ENCODE measurements at places on chromosomes 2 and 18. TPM values are rescaled to one million over a fixed set of nuclear protein-coding genes. Genes with fewer than 3 reads are reported as not detected.

GRCh38 chr2:54885891-54886290 lies 162.4 kb downstream of the EML6 start:
- DNase-seq, result no peak

TBR1 gene
- total RNA-seq, result not detected

- DNase-seq, result peak; percentile 77
Measured at GRCh38 chr2:226423498-226423960, 376.1 kb downstream of the IRS1 start.

TMEM198 gene
- total RNA-seq, result 2.3 TPM

GRCh38 chr2:192196421-192197194 lies 1.9 kb upstream of the TMEFF2 start:
- DNase-seq, result no peak

CRYGD gene
- not detected for total RNA-seq

- no peak for DNase-seq
Measured at GRCh38 chr2:85988914-85989270, 100.1 kb upstream of the ST3GAL5 start.

- DNase-seq, result no peak
Measured at GRCh38 chr2:197828464-197829135, 24.2 kb downstream of the PLCL1 start.

- DNase-seq, result no peak
Measured at GRCh38 chr2:13067508-13067907, 350.8 kb downstream of the TRIB2 start.

DNA sequence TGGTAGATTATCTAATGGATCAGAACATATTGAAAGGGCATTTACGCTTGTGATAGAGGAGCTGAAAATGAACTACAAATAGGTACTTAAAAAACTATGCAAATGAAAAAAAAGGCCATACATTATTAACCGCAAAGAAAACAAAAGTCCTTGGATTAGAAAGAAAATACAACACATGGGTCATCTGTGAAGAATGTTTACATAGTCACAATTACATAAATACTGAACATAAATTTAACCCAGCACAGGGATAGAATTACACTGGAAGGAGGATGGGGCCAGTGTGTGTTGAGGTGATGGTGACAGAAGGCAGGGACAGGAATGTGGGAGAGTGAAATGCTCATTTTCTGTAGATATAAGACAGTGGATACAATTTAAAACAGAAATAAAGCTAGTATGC lies 6.6 kb downstream of the NTSR2 start:
- no peak for DNase-seq

DNA sequence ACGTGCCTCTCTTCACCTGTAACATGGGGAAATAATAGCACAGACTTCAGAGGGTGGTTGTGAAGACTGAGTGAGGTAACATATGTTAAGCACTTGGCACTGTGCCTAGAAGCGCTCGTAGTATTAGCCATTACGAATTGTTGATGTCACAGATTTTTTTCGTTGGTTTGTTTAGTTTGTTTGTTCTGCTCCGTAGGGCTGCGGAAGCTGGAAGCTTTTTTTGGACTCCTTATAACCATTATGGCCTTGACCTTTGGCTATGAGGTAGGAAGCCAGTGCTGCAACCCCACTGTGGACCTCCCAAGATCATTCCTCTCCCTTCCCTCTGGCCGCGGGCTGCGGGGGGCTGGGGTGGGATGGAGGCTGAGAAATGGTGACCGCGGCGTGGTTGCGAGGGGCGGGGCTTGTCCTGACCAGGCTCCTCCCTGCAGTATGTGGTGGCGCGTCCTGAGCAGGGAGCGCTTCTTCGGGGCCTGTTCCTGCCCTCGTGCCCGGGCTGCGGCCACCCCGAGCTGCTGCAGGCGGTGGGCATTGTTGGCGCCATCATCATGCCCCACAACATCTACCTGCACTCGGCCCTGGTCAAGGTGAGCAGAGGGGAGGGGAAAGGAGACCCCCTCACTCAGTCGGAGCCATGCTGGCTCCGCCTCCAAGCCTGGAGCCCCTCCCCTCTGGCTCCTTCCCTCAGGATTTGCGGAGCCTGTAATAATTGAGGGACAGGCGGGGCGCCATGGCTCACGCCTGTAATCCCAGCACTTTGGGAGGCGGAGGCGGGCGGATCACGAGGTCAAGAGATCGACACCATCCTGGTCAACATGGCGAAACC lies 5.5 kb downstream of the SLC11A1 start:
- peak; percentile 54 for DNase-seq

- no peak for DNase-seq
Measured at GRCh38 chr18:79575891-79576685, 103.5 kb upstream of the CTDP1 start.

SAG gene
- 0.12 TPM for total RNA-seq

GRCh38 chr2:100992262-100992661 lies 9.8 kb upstream of the RPL31 start:
- no peak for DNase-seq

- DNase-seq, result peak; percentile 69
Measured at GRCh38 chr2:29273685-29274611, 158.7 kb downstream of the CLIP4 start.

NBEAL1 gene
- total RNA-seq, result 13.2 TPM

All from RPMI7951 (cell line).